Brain microvascular endothelial cell (primary cell): ENCODE measurements at places on chromosomes 7 and 10.

DNA sequence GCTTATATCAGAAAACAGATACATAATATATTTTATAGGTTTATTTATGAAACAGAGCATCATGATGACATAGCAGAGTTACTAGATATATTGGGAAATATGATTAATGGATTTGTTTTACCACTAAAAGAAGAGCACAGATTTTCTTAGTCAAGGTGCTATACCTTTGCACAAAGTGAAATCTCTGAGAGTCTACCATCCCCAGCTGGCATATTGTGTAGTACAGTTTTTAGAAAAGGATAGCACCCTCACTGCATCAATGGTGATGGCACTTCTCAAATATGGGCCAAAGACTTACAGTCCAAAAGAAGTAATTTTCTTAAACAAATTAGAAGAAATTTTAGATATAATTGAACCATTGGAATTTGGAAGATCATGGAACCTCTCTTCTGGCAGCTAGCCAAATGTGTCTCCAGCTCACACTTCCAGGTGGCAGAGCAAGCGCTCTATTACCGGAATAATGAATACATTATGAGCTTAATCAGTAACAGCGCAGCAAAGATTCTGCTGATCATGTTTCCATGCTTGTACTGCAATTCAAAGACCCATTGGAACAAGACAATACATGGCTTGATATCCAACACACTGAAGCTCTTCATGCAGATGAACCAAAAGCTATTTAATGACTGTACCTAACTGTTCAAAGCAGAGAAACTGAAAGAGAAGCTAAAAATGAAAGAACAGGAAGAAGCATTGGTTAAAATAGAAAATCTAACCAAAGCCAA is 21.9 kb upstream of the CREB3L2 start:
- no peak for DNase-seq

DNA sequence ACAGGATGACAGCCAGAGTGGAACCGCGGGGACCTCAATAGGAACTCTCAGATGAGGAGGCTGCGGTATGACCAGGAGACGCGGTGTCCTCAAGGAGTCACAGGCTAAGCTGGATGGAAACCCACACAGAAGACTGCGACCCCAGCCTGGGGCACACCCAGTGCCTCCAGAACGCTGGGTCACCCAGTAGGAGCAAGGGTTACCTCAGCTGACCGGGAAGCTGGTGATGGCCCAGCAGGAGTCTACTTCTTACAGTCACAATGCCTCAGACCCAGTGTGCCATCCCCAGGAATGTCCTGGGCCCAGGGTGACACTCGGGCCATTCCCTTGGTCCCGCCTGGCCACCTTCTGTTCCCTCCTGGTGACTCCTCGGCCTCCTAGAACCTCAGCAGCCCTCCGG is 29.9 kb downstream of the CNPY1 start:
- DNase-seq, result no peak

- DNase-seq, result no peak
Measured at GRCh38 chr7:130902755-130903357, 168.8 kb upstream of the KLF14 start.

DNA sequence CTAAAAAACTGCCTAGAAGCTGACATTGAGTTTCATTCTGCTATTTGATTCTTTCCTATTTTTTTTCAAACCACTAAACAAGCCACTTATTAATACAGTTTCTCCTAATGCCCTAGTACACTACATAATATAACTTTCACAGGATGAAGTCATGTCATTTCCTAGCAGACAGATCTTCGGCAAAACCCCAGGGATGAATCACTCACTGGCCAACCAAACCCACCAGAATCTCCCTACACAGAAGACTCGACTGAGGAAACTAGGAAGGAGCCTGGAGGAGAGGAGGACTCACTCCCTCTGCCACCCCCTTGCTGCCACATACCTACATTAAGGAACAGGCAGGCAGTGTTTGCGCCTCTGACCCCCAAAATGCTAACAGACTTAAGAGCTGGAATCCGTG is 33.4 kb downstream of the XPNPEP1 start:
- DNase-seq, result peak; percentile 89

GRCh38 chr10:63318491-63318890 is 147.3 kb downstream of the JMJD1C start:
- no peak for DNase-seq

GRCh38 chr7:52668435-52668834 is 367.0 kb upstream of the POM121L12 start:
- DNase-seq, result no peak

DNA sequence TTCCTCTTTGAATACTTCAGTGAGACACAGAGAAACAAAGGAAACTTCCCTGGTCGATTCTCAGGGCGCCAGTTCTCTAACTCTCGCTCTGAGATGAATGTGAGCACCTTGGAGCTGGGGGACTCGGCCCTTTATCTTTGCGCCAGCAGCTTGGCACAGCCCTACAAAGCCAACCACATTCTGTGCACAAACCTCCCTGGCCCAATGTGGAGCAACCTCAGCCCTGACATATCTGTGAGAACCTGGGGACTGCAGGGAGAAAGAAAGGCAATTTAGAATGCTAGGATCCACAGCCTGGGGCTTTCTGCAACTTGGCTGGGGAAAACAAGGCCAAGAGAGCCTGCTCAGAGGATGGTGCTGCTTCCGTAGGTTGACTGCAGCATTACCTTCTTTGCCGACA is 63.5 kb upstream of the PRSS58 start:
- DNase-seq, result no peak

GRCh38 chr10:3948843-3949242 is 163.8 kb upstream of the KLF6 start:
- DNase-seq, result peak; percentile 88

GRCh38 chr10:75793848-75794247 is 362.4 kb downstream of the LRMDA start:
- DNase-seq, result no peak

GRCh38 chr7:155398944-155399343 is 59.0 kb upstream of the EN2 start:
- no peak for DNase-seq

DNA sequence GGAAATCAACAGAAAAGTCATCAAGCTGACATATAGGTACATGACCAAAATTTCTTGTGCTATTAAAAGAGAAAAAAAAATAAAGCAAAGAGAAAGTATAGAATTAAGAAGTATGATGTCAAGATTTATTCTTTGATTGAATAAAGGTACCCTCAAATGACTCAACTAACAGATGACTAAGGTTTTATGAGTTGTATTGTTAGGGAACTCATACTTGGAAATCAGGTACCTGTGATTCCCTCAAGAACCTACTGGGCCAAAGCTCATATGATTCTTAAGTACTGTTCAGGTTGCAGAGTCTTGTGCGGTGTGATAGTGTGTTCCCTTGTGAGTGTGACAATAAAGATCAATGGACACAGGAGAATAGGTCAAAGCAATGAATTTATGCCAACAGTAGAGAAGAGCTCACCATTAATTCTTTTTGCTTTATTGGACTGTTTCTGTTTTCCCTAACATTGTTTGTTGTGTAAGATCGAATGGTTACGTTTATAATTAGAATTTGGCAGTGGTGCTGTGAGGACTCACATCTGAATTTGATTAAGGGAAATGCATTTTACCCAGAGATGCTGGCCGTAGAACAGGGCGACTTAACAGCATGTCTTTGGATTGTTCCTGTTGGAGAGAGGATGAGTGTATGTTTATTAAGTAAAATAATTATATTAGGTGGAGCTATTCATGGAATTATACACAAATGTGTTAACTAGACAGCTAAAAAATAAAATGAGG is 293.2 kb upstream of the SEMA3D start:
- no peak for DNase-seq

- DNase-seq, result no peak
Measured at GRCh38 chr10:59735296-59735695, 18.0 kb downstream of the MRLN start.

DNA sequence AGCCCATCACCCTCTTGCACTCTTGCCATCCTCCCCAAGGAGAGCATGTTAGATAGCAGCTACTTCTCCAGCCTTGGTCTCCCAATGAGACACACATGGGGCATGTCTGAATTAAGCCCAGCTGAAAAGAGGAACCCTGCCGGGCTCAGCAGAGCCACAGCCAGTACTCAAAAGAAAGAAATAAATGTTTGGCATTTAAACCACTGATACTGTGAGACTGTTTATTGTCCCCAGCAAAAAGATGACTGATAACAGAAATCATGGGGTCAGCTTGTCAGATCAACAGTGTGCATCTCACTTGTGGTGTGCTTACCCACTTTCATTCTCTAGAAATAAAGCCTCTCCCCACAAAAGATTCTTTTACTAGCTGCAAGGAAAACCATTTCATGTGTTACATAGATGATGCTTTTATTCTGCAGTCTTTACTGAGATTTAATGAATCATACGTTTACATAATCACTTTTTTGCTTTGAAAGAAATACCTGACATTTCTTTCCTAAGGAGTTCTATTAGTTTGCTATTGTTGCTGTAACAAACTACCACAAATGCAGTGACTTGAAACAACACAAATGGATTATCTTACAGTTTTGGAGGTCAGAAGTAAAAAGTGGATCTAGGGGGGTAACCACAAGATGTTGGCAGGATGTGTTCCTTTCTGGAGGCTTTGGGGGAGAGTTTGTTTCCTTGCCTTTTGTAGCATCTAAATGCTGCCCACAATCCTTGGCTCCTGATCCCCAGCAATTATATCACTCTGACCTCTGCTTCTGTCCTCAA is 20.9 kb downstream of the ANKRD7 start:
- no peak for DNase-seq

DNA sequence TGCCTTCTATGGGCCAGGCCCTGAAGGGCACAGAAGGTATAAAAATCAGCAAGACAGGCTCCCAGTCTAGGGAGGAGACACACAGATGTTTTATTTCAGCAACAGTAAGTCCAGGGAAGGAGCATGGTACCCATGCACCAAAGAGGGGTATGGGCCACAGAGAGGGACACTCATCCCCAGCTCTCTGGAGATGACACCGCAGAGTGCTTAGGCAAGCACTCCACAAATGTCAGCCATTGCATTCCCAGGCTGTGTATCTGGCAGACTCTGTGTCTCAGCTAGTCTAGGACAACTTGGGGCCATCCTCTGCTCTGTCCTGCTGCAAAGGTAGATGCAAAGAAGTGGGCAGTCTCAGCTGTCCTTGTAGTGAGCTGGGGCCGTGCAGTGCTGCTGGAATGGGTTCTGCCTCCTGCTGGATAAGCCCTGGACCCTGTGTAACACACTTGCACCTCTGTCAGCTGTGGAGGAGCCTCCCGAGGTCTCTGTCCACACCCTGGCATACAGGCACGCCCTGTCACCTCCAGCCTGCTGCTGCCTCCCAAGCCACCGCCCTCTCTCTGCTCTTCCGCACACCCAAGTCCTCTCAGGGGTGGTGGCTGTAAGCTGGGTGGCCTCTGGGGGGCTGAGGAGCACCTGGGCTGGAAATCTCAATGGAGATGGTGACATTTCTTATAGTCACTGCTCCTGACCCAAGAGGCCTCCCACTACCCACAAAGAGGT is 57.6 kb downstream of the VOPP1 start:
- DNase-seq, result no peak

GRCh38 chr10:77441353-77442166 is 196.0 kb downstream of the KCNMA1 start:
- no peak for DNase-seq

DNA sequence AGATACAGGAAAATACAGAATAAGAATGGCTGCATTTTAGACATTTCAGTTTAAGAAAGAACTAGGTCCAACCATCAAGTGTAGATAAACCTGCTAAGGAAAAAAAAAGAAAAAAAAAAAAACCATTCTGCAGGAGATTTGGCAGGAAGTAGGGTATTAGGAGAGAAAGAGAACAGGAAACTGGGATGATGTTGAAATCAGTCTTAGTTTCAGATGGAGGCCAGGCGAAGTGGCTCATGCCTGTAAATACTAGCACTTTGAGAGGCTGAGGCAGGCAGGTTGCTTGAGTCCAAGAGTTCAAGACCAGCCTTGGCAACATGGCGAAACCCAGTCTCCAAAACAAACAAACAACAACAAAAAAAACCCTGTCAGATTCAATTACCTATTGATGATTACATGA is 120.2 kb downstream of the RAB11FIP2 start:
- DNase-seq, result no peak

DNA sequence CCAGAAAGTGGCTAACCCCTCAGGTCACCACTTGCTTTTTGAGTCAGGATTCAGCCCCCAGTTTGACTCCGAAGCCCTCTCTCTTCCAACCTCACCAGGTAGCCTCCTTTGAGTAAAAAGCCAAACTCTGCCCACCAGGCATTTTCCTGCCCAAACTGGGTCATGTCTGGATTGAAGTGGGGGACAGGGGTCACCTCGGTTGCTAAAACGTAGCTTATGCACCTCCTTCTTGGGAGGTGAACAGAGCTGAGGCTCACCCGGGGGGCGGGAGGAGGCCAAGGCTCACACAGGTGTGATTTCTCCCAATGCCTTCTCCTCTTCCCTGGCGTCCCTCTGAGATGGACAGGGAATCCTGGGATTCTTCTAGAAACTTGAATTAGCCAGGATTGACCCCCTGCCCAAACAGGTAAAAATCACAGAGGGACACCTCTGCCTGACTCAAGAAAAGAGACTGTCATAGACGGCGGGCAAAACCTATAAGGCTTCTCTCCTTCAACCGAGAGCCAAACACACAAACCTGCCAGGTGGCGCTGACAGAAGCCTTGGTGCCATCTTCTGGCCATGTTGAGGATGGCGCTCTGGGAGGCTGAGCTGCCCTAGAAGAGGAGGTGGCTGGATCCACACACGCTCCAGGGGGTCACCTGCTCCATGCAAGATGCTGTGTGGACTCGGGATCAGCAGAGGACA is 51.6 kb downstream of the PRLHR start:
- peak; percentile 30 for DNase-seq

DNA sequence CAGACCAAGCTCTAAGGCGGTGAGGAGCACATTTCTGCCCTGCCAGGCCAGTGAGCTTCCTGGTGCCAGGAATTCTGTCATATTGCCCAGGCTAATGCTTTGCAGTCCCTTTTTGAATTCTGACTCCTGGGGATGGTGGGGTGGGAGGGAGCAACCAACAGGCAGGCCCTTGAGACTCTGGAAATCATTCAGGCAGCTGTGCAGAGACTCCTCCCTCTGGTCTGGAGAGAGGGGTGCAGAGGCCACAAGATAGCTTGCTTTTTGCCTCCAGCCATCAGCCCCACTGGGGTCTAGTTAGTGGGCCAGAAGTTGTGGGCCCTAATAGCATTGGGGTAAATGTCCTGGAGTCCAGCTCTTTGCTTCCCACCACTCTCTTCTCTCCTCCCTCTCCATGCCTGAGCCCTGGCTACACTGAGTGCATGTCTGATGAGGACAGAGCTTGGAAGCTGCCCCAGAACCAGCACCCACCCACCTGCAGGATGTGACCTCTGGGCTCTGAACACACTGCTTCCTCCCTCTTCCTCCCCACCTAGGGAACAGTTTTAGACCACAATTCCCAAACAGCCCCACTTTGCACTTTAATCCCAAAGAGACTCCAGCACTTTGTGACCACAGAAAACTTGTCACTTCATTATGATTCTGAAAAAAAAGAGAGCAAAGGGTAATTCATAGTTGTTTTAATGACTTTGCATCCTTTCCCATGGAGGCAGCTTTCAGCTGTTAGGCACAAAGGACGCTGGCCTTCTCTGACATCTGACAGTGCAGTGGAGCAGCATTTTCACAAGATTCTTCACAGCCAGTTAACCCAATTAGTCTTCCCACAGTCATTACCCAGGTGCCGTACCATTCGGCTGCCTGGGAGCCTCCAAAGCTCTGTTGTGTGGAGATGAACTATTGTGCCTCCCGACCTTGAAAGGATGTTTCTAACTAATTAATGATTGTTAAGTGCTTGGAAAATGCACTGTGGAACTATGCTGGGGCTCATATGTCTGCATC is 262.5 kb downstream of the TRIL start:
- no peak for DNase-seq
